ENCODE measurements at places on chromosomes 12 and 14.
A peak's percentile ranks its signal among the peaks of the same experiment; 100 is the strongest.

DNA sequence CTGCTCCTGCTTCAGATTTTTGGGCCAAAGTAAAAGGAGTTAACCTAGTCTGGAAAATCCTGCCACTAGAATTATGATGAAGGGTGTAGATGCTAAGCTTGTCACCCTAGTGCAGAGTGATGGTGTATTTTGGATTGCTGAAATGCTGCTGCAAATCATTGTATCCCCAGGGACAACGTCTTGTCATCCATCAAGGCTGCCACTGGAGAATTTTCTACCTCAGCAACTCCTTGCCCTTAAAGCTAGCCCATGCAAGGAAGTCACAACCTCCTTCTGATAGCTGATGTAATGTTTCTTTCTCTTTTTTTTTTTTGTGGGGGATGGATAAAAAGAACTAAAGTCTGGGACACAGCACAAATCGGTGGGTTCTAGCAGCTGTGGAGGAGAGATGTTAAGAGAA lies 139.4 kb upstream of the FRMD6 start:
- DNase-seq = no peak

DNA sequence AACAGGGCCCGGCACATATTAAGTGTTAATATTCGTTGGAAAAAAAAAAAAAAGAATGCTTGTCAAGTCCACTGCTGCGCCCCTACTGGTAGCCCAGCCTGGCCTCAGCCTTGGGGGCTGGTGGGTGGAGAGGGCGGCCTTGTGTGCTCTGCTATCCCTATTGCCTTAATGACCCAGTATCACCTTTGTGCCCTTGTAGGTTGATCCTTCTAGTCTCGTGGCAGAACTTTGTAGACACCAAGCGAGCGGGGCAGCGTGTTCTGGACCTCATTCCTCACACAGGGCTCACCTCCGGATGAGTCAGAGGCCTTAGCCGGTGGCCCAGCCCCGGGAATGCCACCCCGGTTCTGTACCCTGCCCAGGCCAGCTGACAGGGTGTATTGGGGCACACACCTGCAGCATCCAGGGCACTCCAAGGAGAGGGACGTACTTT lies 1.8 kb upstream of the RCOR1 start:
- peak; percentile 35 for DNase-seq

- no peak for DNase-seq
These were observed 3.4 kb downstream of the GDF11 start for GRCh38 chr12:55746174-55746912.

DNA sequence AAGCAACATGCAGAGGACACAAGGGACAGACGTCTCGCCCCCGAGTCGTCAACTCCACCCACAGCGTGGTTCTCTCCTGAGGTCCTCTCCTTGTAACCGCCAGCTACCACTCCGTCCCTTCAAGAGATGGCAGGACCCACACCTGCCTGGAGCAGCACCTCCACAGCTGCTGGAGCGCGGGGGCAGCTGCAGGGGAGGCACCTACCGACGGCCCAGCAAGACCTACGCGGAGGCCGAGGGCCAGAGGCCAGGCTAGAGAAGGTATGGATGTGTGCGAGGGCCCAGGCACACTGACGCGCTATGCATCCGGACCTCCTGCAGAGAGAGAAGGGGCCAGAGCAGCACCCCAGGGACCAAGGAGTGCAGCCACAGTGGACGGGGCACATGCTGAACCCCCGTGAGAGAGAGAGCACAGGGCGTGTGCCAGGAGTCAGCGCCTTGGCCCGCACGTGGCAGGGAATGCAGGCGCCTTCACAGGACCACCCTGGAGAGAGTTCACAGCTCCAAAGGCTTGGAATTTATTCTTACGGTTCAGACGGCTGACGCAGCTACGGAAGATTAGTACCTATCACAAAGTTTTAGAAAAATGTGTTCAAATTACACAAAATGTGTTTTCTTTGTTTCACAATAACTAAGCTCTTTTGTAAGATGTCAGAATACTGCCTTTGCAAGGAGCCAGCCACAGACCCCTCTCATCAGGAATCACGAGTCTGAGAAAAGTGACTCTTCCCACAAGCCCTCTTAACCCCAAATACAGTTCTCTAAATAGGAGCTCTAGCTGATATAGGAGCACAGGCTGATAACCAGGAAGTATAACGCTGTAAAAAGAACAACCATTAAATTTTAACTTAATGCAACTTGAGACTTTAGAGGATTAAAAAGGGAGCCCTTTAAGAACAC lies 36.8 kb downstream of the CDC42BPB start:
- no peak for DNase-seq

GRCh38 chr14:103654619-103655018 lies 25.6 kb downstream of the KLC1 start:
- no peak for DNase-seq

GRCh38 chr12:24913130-24913529 lies 35.8 kb downstream of the BCAT1 start:
- DNase-seq = no peak

DNA sequence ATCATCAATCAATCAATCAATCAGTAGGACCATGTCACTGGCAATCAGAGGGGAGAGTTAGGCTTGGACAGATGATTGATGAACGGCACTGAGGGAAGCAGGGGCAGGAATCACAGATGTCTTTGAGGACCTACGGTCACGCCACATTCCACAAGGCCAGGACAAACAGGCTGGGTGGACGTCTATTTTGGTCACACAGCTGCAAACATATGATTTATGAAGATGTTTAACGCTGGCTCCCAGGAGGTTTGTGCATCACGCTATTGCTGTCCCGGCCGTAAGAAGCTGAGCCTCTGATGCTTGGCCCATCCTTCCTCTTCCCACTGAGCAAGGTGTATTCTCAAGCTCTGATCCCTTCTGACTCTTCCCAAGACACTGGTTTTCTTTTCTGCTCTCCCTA lies 160.8 kb downstream of the FOXN3 start:
- DNase-seq = no peak
